SK-N-SH treated with all-trans-retinoic acid at 6 μM for 48 hours (cell line): ENCODE measurements at places on chromosomes 16 and 17.

DNA sequence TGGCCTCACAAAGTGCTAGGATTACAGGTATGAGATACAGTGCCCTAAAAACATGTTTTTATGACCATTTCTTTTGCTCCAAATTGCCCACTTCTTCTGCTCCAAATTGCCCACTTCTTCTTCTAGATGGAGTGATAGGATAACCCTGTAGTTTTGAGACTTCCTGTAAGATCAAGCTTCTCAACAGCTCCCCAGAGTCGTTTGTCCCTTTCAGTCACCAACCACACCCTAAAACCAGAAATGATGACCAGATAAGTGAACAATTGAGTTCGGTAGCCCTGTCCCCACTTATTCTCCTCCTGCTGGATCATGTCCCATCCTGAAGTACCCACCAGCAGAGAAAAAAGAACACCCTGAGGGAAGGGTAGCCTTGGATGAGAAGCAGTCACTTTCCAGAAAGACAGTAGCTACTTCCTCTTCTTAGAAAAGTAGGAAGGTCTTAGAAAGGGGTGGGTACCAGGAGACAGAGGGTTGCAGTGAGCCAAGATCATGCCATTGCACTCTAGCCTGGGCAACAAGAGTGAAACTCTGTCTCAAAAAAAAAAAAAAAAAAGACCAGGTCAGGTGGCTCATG is 2.5 kb downstream of the ODAD4 start:
- ATAC-seq = no peak

DNA sequence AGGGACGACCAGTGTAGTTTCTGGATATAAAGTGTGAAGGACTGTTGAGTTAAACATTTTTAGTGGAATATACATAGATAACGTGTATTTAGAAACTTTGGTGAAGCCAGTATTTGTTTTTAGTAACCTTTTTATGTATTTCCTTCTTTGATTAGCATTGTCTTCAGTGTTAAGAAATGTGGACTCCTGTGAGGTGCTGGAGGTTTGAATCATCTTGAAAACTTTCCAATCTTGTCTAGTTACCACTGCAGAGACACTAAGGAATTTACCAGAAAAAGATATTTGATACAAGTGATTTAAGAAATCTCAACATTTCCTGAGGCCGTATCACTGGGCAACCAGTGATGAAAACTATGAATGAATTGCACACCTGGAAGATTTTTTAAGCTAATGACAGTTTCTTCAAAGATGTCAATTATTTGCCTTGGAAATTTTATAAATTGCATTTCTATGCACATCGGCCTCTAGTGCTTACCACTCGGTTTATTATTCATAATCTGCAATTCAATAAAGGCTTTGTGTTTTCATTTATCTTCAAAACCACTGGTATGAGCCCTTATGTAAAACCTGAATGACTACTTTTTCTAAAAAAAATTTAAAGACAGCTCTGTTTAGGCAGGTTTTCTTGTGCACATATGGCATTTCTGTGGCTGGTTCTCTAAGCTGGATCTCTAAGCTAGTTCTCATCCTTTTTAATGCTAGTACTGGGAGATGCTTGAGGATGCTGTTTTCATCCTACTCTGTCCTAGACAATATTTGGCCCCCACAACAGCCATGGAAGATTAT is 31.4 kb upstream of the ADCY7 start:
- peak; percentile 63 for ATAC-seq

DNA sequence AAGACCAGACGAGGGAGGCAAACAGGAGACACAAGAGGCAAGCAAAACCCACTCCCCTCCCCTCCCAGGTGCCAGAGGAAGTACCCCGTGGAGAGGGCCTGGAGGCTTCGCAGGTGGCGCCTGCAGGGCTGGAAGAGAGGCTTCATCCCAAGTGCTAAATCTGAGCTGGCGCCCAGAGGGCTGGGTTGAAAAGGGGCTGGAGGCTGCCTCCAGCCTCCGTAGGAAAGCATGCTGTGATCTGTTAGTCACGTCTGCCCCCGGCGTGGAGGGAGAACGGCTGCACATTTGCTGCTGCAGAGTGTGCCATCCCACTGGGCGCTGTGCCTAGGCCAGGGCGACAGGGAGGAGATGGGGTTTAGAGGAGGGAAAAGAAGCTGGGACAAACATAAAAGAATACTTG is 16.9 kb downstream of the RPH3AL start:
- ATAC-seq = no peak

DNA sequence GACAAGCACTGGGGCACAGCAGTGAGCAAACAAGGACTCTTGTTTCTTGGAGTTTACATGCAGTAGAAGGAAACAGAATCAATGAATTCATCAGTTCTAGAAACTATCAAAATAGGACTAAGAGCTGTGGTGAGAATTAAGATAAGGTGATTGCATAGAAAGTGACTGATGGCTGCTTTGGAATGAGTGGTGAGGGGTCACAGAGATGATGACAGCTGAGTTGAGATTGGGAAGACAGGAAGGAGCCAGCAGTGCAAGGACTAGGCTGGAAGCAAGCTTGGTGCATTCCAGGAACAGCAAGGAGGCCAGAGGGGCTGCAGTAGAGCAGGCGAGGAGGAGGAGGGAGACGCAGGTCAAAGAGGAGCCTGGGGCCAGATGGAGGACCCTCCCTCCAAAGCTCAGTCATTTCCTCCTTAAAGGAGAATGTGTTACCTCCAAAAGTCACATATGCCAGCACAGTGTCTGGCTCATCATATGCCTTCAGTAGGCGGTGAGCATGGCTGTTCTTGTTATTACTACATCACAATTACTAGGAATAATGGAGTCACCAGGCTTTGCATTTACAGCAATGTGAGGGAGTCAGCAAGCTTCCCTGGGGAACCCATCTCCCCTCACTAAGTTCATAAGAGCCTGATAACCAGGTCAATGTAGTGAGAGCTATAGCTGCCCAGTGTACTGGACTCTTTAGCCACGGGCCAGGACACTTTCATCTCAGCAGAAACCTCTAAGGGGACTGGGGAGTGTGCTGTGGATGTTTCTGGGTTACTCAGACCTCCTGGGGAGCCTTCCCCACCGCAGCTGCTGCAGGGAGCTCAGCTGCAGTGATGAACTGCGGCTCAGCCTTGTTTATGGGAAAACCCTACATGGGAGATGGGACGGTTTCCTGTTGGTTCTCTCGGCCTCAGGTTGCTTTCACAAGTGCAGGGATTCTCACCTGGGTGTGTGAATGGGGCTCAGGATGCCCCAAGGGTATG is 157.2 kb downstream of the SEC14L1 start:
- ATAC-seq = no peak

DNA sequence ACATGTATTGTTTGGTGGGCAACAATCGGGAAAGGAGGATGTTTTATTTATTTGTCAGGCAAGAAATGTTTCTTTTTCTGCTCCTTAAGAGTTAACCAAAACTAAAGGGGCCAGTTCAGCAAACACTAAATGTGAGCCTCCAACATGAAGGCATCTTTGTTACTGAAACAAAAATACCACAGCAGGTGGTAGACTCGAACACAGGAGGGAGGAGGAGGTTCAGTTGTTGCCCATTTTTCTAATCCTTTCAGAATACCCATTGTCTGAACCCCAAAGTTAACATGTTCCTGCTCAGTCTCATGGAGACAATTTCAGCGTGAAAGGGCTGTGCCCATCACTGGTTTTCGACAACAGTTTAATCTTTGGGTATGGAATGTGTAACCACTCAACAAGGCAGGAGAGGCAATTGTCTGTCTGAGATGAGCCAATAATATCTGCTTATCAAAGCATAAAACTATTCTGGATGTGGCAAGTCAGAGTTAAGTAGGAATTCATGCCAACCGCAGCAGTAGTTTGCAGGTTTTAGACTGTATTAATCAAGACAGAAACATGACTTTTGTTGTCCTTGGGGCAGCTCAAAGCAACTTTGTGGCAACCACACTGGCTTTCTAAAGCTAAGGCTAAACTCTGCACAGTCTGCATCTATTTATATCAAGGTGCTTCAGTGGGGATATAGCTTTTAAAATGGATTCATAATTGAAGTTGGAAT is 211.7 kb downstream of the FTO start:
- ATAC-seq = no peak; the same call in 2 of the 3 replicates

- no peak for ATAC-seq
These were observed 2.2 kb downstream of the NT5M start for GRCh38 chr17:17305281-17305801.

GRCh38 chr16:1331712-1332617 is 1.5 kb upstream of the BAIAP3 start:
- peak; percentile 31 for ATAC-seq
